Stimulated activated CD4-positive, alpha-beta T cell treated with anti-CD3 and anti-CD28 coated beads, Interleukin-4, amount 100 ng/mL, for 4 hours (primary cell): ENCODE measurements at places on chromosomes 1 and 21.

DNA sequence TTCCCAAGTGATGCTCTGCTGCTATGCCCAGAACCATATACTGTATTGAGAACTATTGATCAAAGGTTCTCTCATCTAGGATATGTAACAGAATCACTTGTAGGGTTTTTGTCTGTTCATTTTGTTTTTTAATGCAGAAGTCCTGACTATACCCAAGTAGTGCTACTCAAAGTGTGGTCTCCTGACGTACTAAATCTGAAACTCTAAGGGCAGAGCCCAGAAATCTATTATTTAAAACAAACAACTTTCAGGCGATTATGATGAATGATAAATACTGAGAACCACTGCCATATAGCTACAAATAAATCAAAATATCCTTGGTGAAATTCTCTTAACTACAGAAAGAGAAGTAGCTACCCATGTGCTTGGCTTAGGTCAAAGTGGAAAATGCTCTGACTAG lies 10.1 kb downstream of the ZZZ3 start:
- DNase-seq, result no peak

DNA sequence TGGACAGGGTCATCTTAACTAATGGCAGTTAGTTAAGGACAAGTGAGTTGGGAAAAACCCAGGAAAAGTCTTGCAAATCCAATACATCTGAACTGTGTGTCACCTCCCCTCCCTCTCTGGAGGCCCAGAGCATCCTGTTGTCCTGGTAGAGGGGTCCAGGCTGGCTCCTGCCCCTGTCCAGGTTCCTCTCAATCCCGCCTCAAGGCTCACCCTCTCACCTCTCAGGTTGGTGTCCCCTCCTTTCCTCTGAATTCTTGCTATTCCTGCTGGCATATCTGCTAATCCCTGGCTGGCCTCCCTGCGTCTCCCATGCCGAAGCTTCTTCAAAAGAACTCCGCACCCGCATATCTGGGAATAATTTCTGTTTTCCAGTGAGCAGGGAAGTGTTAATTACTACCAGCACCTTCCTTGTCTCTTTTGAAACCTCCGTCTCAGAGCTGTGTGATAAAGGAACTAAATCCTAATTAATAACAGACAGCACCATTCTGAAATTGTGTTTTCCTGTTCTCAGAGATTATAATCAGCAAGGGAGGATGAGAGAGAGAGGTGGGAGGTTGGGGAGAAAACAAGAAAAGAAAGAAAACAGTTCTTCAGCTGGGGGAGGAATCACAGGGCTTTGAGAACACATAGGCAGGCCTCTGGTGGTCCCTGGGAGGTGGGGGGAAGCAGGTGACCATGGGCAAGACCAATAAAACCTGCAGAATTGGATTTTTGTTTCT lies 568.0 kb downstream of the PTPRU start:
- no peak for DNase-seq

GRCh38 chr1:12387641-12388040 lies 157.8 kb downstream of the VPS13D start:
- DNase-seq, result no peak

DNA sequence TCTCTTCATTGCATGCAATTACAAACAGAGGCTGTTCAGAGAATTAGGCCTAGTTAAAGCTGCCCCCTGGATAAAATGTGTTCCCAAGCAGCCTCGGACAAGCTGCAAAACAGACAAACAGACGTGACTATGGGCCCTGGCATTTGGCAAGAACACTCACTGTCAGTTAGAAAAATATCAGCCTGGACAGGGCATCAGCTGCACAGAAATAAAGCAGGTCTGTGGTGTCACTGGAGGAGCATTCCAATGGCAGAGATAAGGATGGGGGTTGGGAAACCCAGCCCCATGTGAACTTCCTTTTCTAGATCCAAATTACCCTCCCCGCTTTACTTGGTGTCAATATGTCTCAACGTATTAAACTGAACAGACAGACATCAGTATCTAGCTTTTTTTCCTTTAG lies 177.1 kb downstream of the GPATCH2 start:
- no peak for DNase-seq

DNA sequence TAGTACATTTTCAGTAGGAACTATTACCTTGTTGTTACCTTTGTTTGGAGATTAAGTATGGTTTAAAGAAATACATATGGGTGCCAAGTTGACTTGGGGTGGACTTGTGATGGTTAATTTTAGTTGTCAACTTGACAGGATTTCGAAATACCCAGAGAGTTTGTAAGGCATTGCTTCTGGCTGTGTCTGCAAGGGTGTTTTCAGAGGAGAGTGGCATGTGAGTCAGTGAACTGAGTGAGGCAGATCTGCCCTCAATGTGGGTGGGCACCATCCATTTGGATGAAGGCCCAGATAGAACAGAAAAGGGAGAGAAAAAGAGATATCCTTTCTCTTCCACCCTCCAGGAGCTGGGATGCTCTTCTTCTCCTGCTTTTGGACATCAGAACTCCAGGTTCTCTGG lies 315.5 kb downstream of the GPATCH2 start:
- no peak for DNase-seq

GRCh38 chr1:227318016-227318852 lies at the start of gene CDC42BPA:
Gene CDC42BPA (minus strand): TSS chr1:227318492. CDS start chr1:227317182, 1,310 bp downstream.
- peak; percentile 32 for DNase-seq

- no peak for DNase-seq
Measured at GRCh38 chr1:103387898-103388297, 137.6 kb upstream of the RNPC3 start.
